ENCODE measurements at places on chromosomes 11 and 22.

- no peak for DNase-seq
Measured at GRCh38 chr11:64872790-64873488, 5.5 kb downstream of the EHD1 start.

- no peak for DNase-seq
Measured at GRCh38 chr11:83881428-83881827, 595.3 kb upstream of the CCDC90B start.

- no peak for DNase-seq
Measured at GRCh38 chr11:87097582-87097981, 59.8 kb downstream of the TMEM135 start.

- no peak for DNase-seq
Measured at GRCh38 chr11:130085671-130086290, 16.1 kb downstream of the APLP2 start.

GRCh38 chr11:66429983-66430602 lies 8.6 kb downstream of the MRPL11 start:
- peak; percentile 46 for DNase-seq

All from lower leg skin (tissue), 4 donors.